ENCODE measurements at places on chromosomes 7 and 10.
A peak's percentile ranks its signal among the peaks of the same experiment; 100 is the strongest.

GRCh38 chr10:119667562-119668328 is 16.6 kb downstream of the BAG3 start:
- peak; percentile 94 for DNase-seq

- DNase-seq = peak; percentile 89
Measured at GRCh38 chr10:78972160-78972946, 96.4 kb upstream of the ZMIZ1 start.

DNA sequence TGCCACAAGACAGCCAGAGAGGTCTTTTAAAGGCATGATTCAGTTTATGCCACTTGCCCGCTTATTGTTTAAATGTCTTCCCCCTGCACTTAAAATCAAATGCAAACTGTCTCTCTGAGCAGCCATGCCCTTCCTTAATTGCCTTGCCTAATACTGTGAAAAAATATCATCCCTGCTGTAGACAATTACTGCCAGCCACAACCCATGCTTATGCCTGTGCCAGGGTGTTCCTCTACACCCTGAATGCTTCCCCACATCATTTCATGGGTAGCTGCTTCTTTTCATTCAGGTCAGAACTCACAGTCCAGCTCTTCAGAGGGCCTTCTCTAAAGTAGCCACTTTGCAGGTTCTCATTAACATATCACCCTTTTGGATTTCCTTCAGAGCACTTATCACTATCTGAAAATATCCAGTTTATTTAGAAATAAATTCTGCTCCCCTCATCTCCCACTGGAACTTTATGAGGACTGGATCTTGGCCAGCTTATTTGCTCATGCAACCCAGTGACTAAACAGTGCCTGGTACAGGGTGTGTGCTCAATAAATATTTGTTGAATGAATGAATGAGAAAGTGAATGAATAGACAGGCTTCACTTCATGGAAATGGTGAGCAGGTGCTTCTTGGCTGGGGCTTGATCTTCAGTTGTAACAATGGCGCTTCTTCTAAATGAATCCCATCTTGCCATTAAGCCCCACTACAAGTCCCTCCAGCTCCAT is 162.4 kb upstream of the MDFIC start:
- DNase-seq = no peak

DNA sequence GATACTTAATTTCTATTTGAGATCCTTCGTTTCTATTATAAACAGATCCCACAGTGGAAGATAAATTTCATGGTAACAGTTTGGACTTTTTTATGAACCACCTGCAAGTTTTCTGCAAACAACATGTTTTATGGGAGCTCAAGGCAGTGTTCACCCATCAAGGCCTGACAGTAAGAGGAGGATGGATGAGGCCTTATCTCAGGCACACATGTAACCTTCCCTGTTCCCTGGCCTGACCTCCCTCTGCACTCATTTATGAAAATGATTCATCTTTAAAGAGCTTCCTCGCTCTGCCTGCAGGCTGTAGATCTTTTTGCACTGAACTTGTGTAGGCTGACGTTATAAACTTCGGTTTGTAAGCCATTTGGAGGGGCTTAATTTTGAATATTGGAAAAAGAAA is 500.1 kb downstream of the GATA3 start:
- no peak for DNase-seq

GRCh38 chr10:113322843-113323242 is 230.0 kb upstream of the HABP2 start:
- DNase-seq = no peak
